ENCODE measurements at places on chromosomes 3 and 15.

- DNase-seq, result peak; percentile 72
Observed at GRCh38 chr3:50519471-50520089, 16.1 kb upstream of the CACNA2D2 start.

- DNase-seq, result no peak
Observed at GRCh38 chr3:4751502-4752101, 227.6 kb upstream of the BHLHE40 start.

- no peak for DNase-seq
Observed at GRCh38 chr3:171142985-171143384, 116.5 kb upstream of the SLC2A2 start.

DNA sequence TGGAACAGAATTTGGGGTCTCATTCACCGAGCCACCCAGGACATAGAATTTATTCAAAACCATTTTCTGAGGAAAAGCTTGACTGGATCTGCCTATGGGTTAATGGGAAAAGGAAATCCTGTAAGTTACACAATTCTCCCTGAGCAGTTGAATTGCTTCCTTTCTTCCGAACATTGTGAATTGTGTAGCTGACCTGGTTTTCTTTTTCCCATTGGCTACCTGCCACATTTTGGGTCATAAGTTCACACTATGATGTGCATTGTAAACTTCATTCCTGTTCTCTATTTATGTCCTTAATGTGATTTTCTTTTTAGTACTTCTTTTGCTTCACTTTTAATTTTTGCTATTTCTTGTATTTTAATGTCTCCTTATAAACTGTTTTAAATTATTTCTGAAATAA is 386.0 kb upstream of the LRRC3B start:
- no peak for DNase-seq
